OCI-LY7 (cell line): ENCODE measurements at places on chromosomes 16 and 17.

DNA sequence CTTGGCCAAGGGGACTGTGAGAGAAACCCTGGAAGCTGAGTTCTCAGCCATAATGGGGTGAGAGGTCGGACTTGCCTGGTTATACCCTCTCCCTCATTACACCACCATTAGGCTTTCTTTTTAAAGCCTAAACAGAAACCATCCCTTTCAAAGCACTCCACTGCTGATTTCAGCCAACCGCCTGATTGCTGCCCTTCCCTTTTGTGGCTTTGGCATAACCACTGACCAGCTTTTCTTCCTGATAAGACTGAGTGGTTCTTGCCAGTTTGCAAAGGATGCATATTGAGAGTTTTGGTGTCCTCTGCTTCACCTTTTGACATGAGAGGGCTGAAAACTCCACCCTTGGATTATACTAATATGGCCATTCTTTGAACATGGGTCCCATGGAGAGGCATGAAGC, 308.2 kb upstream of the GOT2 start:
- DNase-seq, result no peak

- no peak for DNase-seq
Measured at GRCh38 chr16:73599351-73599750, 551.4 kb upstream of the ZFHX3 start.

DNA sequence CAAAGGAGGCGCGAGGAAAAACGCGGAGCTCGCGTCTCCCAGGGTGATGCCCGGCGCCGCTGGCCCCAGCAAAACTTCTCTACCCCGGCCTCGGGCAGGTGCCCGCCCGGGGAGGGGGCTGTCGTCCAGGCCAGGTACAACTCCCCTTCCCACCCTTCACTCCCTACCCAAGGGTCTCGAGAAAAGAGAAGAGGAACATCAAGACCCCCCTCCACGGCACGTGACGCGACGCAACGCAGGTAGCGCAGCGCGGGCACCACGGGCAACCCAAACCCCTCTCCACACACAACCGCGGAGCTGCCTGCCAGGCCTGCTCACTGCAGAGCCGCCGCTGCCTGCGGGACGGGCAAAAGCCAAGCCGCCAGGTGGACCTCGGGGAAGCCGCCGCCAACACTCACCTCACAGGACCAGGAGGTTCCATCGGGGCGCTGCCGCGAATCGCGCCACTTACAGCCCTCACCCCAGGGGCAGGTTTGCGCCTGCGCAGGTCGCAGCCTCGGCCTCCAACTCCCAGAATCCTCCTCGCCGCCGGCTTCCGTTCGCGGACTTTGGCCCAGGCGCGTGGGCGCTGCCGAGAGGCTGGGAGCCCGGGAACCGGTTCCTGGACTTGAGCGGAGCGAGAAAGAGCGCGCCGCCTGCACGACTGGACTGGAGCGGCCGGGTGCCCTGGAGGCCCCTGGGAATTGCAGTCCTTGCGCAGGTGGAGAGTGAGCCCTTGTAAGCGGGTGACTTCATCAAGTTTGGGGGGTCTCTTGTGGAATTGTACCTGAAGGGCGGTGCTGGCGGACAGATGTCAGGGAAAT, at the start of gene ZNF232:
Gene ZNF232 (minus strand): TSS at position 477 of the 803 bp plus-strand sequence. CDS start 56 bp downstream, at position 421.
- DNase-seq, result peak; percentile 95

DNA sequence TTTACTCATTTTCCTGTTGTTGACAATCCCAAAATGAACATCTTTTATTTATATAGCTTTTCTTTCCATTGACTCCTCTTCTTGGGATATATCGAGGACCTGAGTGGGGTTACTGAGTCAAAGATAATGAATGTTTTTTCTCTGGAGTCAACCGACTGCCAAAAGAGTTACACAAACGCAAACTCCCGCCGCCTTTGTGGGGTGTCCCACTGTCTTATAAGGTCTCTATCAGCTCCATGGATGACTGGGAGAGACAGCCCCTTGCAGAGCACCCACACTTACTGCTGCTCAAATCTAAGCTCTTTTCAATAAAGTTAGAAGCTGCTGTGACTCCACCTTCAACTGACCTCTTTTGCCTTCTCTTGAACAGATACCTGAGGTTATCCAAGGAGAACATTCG, 25.2 kb downstream of the C16orf78 start:
- no peak for DNase-seq

- DNase-seq, result no peak
Measured at GRCh38 chr17:80696456-80696855, 151.8 kb downstream of the RPTOR start.

DNA sequence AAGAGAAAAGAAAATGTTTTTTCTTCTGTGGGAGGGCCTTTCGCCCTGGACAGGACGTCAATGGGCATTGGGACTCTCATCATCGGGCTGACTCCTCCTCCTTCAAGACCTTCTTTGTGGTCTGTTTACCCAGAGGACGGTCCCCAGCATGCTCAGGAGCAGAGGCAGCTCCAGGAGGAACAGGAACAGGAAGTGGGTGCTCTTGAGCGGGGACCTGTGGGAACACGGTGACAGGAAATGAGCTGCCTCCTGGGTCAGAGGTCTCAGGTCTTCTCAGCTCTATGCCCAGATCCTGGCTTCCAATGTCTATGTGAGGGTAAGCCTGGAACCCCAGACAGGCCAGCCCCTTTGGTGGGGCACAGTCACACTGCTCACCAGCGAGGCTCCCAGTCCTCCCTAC, 12.2 kb downstream of the CD300LD start:
- DNase-seq, result no peak

DNA sequence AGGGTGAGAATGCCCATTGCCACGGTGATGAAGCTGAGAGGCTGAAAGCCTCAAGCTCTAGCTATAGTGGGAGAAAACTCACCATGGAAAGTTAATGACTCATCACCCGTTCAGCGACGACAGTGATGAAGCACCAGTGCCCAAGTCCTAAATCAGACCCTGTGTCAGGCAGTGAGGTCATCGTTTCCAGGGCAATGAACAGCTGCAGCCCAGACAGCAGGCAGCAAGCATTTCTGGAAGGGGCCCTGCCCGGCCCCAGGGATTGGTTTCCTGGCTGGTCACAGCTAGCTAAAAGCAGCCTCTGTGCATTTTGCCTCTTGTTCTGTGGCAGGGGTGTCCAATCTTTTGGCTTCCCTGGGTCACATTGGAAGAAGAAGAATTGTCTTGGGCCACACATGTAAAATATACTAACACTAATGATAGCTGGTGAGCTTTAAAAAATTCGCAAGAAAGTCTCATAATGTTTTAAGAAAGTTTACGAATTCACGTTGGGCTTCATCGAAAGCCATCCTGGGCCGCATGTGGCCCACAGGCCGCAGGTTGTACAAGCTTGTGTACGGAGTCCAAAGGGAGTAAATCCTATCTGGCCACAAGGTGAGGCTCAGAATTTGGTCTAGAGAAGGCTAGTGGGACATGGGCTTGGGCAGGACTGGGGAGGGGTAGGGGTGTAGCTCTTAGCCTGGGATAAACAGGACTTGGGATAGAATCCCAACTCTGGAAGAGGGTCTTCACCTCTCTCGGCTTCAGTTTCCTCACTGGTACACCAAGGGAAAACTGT, 40.6 kb downstream of the MIS12 start:
- no peak for DNase-seq

- DNase-seq, result no peak
Measured at GRCh38 chr16:88736088-88736487, 29.8 kb downstream of the CTU2 start.

GRCh38 chr16:89537549-89537925, 22.9 kb upstream of the RPL13 start:
- no peak for DNase-seq

DNA sequence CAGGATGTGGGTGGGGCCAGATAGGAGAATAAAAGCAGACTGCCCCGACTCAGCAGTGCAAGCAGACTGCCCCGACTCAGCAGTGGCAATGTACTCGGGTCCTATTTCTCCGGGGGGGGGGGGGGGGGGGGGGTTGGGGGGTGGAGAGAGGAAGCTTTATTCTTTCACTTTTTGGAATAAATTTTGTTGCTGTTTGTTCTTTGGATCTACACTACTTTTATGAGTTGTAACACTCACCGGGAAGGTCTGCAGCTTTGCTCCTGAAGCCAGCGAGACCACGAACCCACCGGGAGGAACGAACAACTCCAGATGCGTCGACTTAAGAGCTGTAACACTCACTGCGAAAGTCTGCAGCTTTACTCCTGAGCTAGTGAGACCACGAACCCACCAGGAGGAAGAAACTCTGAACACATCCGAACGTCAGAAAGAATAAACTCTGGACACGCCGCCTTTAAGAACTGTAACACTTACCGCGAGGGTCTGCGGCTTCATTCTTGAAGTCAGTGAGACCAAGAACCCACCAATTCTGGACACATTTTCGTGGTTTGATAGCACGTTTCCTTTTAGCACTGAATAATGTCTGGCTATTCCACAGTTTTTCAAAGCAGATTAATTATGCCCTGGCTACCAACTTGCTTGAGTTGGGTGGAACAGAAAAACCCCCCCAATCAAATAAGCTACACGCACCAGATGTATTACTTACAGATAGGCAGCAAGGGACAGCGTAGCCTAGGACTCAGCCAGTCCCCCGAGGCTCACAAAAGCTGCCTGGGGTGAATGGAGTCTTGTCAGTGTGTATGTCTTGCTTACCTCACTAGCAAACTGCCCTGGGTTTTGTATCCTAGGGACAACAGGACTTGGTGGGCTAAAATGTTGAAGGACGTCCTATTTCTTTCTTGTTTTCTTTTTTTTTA, 11.9 kb downstream of the FZD2 start:
- no peak for DNase-seq

GRCh38 chr16:89361751-89362539, 128.4 kb downstream of the ANKRD11 start:
- peak; percentile 38 for DNase-seq

DNA sequence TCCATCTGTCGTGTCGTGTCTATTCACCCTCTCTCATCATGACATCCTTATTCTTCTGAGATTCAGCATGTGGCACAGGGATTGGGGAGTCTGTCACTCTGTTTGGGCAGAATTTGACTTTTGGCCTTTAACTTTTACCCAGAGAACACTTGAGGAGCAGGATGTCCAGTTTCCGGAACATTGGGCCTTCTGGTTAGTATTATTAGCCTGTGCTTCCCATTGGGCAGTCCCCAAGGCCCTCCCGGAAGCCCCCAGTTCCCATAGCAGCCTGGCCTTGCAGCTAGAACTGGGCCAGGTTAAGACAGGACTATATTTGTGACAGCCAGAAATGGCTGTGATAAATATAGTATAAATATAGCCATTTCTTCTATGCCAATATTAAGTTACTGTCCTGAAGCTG, 9.6 kb downstream of the SCN4A start:
- DNase-seq, result no peak

DNA sequence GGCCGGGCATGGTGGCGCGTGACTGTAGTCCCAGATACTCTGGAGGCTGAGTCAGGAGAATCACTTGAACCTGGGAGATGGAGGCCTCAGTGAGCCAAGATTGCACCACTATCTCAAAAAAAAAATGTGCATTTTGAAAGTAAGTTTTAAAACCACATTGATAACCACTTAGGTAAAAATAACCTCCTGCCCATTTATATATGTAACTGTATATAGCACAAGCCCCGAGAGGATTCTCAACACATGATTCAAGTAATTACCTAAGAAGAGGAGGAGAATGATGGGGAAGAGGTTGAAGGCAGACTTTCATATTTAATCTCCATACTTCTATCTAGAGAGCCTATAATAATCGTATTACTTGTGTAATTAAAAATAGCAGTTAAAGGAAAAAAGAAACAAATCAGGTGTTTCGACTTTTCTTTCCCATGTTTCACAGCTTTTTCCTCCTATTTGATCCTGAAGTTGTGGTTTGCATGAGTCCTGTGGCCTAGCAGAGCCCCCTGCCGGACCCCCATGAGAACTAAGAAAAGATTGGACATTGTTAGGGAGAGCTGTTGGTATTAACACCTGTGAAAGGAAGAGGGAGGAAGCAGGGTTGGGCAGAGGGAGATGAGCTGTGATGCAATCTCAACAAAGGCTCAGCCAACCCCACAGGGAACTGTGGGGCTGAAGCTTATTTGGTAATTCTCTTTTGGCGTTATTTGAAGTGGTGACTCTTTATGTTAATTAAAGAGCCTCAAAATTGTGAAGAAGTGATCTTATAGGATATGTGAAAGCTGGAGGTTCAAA, 22.1 kb downstream of the PMFBP1 start:
- no peak for DNase-seq

GRCh38 chr16:23505180-23505665, 5.1 kb downstream of the GGA2 start:
- DNase-seq, result no peak

DNA sequence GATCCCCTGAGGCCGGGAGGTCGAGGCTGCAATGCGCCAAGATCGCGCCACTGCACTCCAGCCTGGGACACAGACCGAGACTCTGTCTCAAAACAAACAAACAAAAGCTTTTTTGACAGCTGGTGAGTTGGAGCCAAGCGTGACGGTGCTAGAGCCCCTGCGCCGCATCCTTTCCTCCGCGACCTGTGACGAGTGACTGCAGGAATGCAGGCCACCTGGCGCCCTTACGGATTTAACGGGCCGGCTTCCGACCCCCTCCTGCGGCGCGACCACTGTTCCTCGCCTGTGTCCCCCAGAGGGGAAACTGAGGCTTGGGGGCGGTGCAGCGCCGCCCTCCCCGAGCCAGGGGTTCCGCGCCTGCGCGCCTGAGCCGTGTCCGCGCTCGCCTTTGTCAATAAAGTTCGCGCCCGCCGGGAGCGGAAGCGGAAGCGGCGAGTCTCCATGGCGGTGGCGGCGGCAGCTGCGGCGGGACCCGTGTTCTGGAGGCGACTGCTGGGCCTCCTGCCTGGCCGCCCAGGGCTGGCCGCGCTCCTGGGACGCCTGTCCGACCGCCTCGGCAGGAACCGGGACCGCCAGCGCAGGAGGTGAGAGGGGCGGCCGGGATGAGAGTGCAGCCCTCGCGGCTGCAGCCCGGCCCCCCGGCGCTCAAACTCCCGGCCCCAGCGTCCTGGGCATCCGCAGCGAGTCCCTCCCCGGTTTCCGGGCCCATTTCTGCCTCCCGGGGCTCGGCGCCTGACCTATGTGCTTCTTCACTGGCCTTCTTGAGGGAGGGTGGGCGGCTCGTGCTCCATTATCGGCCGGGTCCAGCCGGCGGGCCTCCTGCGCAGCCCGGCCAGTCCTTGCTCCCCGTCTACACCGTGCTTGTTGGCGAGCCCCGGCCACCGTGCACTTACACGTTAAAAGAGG, at the start of gene PGS1:
Gene PGS1 (plus strand): TSS at position 425 of the 906 bp plus-strand sequence. CDS start 17 bp downstream, at position 442.
- DNase-seq, result peak; percentile 90

- no peak for DNase-seq
Measured at GRCh38 chr17:77127735-77128361, 12.9 kb upstream of the SEC14L1 start.

DNA sequence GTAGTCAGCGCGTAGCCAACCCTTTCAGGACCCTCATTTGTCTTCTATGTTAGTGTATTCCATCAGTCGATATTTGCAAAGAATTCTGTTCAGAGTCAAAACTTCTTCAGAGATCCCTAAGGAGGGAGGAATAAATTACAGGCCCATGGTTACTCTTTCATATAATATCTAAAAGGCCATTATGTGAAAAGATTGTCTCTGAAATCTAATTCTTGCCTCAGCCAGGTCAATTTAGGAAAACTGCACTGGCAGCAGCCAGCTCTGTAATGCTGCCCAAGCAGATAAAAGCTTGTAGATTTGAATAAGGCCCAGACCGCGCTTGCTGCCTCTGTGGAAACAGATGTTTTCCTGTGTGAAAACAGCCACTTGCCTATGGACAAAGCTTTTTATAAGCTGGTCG, 379.8 kb downstream of the CNTNAP4 start:
- no peak for DNase-seq

- DNase-seq, result no peak
Measured at GRCh38 chr16:11685844-11686618, 17.8 kb downstream of the SNN start.
